Stimulated activated CD8-positive, alpha-beta memory T cell treated with anti-CD3 and anti-CD28 coated beads, Interleukin-2, amount 100 ng/mL, for 1 hour (primary cell): ENCODE measurements at places on chromosomes 6 and 20.

GRCh38 chr6:137122612-137123011 is 50.8 kb downstream of the IL22RA2 start:
- DNase-seq: no peak

DNA sequence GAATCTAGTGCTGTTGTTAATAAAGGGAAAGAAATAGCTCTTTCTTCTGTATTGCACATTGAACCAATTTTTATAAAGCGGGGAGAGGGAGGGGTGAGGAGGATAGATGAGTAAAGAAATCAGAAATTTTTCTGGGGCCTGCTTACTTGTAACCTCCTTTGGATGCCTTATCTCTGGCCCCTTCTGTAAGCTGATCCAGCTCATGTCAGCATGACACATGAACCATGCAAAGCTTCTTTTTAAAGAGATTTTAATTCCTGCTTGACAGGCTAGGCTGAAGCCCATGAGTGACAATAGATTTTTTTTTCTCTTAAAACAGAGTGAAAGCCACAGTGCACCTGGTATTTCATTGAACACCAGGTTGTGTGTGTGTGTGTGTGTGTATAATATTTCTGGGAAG is 325.3 kb downstream of the PRL start:
- no peak for DNase-seq

DNA sequence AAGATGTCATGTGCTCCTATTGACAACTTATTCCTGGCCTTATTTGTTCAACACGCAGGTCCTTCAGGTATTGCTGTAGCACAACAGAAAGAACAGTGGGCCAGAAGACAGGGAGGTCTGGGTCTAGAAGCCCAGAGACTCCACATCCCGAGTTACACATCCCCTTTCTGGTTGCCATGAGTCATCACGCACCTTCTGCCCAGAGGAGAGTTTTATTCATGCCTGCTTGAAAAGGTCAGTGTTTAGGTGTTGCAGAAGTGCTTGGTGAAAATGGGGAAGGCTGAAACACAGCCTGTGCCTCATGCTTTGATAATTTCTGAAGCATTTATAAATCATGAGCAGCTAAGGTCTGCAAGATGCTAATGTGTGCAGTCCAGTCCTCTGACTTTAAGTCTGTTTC is 256.4 kb downstream of the GMPR start:
- no peak for DNase-seq

DNA sequence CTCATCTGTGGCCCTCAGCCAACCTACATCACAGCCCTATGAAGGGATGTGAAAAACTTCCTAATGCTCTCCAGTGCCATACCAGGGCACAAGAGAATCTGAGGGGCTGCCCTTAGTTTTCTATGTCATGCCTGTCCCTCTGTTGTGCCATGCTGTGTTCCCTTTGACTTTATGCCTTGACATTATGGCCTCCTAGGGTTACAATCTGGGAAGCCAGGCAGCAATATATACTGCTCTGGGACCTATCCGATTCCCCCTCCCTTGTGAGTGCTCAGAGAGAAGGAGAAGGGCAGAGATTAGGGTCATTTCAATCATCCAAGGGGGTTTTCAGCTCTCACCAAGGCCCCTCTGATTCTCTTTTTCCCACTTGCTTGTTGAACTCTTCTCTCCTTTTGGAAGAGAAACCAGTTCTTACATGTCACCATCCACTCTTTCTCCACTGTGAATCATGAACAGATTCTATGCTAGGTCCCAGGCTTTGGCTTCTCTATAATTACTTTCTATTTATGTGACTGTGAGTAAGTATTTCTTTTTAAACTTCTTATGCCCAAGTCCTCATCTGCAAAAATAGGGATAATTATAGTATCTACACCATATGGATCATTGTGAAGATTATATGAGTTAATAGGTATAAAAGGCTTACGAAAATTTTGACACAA is 14.2 kb upstream of the FRK start:
- no peak for DNase-seq

DNA sequence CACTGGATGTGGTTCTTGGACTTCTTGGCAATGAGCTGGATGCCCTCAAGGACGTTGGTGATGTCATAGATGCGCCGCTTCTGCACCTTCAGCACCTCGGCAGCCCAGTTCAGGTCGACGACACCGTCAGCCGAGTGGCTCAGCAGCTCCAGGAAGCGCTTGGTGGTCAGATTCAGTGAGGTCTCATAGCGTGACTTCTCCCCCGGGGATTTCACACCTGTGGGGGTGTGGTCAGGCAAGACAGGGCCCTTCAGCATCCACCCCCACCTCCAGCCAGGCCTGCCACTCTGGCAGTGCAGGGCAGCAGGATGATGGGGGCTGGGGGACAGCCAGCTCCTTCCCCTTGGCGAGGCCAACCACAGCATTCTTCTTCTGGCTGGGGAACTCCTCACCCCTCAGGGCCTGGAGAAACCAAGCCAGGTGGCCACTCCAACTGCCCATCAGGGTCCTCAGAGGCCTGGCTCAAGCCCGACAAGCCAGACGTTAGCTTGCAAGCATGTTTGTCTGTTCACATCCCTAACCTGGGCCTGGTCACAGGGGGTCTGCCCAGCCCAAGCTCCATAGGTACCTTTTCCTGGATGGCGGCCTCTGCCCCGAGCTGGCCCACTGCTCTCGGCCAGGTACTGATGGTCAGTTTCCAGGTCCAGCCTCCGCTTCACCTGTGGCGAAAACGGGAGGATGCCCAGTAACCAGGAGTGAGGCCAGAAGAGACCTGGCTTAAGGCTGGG is 5.7 kb upstream of the NECAB3 start:
- DNase-seq: no peak

GRCh38 chr6:114085211-114085610 is 114.3 kb upstream of the HDAC2 start:
- no peak for DNase-seq

DNA sequence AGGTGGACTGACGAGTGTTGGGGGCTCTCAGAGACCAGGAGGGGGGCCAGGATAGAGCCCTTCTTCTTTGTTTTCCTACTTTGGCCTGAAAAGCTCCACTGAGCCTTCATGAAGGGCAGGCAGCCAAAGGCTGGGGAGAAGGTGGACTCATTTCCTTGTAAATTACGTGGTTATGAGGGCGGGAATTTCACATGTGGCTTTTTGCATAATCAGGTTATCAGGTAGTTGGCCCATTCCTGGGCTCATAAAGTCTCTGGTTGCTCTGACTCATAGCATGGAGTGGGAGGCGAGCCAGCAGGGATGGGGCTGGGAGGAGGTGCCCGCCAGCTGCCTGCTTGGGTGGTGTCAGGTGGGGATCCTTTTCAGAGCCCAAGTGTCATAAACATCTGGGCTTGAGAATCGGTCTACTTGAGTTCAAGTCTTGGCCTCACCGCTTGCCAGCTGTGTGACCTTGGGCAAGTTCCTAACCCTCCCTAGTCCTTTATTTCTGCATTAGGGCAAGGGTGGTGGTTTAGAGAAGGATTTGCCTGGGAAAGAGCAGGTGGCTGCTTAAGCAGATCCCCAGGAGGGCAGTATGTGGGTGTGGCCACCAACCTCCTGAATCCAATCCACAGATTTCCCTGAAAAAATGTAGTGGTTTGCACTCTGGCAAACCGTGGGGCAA is 26.5 kb upstream of the RNF24 start:
- no peak for DNase-seq

GRCh38 chr6:79543886-79544285 is 6.7 kb upstream of the LCA5 start:
- no peak for DNase-seq

- no peak for DNase-seq
Measured at GRCh38 chr6:34059136-34059731, 86.7 kb downstream of the GRM4 start.

- DNase-seq: no peak
Measured at GRCh38 chr6:75230484-75231325, 12.9 kb downstream of the COX7A2 start.

GRCh38 chr6:38391206-38391605 is 248.5 kb downstream of the BTBD9 start:
- no peak for DNase-seq

DNA sequence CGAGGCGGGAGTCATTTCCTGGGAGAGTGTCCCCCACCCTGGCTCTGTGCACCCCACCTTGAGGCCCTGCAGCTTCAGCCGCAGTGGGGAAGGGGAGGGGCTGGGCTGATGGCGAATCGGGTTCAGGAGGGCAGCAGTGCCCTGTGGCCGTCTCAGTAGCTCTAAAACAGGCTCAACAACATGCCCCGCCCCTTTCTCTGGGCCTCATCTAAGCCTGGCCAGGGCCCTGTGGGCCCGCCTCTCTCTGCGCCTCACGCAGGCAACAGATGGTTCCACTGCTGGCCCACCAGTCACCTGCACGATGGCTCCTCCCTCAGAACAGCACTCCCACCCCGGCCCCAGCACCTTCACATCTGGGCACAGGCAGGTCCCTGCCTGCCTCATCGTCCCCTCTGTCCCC is 30.2 kb downstream of the CHRNA4 start:
- no peak for DNase-seq

GRCh38 chr20:45863543-45864470 is 6.4 kb downstream of the ZSWIM3 start:
- DNase-seq: no peak

DNA sequence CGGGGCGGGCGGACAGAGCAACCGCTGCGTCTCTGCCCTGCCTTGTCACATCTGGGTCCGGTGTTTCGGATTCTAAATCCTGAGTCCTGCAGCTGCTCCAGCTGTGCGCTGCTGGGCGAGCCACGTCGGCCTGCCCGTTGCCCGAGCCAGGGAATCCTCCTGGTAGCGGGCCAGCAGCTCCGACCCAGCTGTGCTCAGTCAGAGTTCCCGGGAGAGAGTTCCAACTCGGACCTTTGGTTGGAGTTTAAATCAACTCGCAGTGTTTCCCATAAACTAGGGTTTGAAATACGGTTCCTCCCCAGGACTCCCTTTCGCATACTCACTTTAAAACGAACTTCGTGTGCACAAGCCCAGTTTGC is 315 bp upstream of the PDE10A start:
- DNase-seq: no peak

- no peak for DNase-seq
Measured at GRCh38 chr6:41503827-41504465, 42.2 kb upstream of the FOXP4 start.

DNA sequence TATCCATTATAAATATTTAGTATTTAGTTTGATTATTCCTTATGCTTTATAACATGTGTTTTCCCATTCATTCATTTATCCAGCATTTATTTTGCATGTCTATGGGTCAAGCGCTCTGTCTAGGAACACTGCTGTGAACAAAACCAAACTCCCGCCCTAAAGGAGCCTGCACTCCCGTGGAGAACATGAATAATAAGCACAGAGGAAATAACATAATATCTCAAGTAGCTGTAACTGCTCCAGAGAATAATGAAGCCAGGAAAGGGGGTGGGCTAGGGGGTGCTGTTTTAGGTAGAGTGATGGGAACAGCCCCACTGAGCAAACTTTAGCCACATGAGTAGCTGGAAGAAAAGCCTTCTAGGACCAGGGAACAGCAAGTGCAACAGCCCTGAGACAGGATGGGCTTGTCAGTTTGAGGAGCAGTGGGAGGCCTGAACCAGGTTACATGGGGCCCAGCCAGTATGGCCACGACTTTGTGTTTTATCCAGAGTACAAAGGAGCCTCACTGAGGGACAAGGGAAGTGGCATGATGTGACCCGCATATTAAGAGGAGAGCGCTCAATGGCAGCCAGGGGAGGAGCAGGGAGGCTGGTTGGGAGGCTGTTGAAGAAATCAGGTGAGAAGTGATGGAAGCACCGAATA is 24.4 kb upstream of the PRND start:
- no peak for DNase-seq

GRCh38 chr20:51300104-51300503 is 242.4 kb downstream of the NFATC2 start:
- no peak for DNase-seq

- peak; percentile 25 for DNase-seq
Measured at GRCh38 chr6:138107078-138107751, at the start of gene PERP. PERP (minus strand) TSS chr6:138107419; CDS start chr6:138107340, 79 bp downstream.

DNA sequence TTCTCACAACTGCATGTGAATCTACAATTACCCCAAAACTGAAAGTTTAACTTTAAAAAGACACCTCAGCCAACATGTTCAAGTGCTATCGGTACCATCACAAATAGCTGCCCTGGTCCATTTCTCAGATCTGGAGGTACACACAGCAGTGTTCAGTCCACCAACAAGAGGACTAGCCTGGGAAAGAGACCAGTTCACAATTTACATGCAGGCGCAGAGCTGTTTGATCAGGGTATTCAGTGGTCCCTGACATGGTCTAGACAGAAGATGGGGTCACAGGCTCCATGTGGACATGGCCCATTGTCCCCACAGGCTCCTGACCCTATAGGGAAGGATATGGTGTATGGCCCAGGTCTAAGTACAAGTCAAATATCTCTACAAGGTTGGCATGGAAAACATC is 15.6 kb upstream of the TGM6 start:
- DNase-seq: no peak

GRCh38 chr20:37364013-37364926 is 18.3 kb downstream of the SRC start:
- no peak for DNase-seq

DNA sequence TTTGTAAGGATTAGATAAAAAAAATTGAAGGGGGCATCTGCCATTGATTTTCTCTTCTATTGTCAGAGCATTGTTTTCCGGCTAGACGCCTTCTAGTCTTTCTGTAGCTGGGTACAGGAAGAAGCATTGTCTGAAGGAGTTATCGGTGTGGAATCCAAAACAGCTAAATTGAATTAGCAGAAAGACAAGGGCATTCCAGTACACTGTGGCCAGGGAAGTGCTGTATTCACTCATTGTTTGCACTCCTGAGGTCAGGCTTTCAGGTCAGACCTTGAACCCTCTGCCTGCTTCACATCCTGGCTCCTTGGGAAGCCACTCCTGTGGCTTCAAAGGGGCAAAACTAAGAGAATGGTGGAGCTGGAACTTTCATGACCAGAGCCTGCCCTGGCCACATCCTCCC is 81.1 kb upstream of the SNAP25 start:
- no peak for DNase-seq

- no peak for DNase-seq
Measured at GRCh38 chr20:62886709-62887058, 25.1 kb upstream of the TCFL5 start.

DNA sequence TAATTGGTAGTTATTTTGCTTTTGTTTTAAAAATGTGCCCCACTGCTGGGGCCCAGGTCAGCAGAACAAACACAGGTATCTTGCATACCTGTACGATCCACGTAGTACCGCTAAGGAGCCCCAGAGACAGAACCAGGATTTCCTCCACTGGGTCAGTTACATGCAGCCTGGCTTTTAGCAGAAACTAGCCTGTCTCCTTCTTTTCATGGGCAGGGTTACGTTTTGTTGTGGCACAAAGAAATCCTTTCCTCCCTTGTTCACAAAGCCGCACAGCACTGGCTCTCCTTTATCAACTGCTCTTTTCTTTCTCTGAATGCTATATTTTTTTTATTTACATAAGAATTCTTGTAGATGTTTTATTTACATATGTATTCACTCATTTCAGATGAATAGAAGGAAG is 190.3 kb upstream of the POU3F2 start:
- DNase-seq: no peak

- DNase-seq: no peak
Measured at GRCh38 chr20:58855506-58856389, 3.2 kb downstream of the GNAS start.

- no peak for DNase-seq
Measured at GRCh38 chr6:150910561-150910960, 45.1 kb downstream of the MTHFD1L start.

DNA sequence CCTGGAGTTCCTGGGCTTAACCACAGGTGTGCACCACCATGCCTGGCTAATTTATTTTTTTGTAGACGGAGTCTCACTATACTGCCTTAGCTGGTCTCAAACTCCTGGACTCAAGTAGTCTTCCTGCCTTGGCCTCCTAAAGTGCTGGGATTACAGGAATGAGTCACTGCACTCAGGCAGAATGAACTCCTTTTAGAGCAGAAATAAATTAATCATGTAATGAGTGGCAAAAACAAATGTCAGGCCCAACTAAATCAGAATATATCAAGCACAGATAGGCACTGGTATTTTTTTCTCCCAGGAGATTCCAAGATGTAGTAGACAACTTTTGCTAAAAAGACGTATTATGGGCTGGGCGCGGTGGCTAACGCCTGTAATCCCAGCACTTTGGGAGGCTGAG is 2.6 kb downstream of the RPS10 start:
- DNase-seq: no peak
